ENCODE measurements at places on chromosomes 16 and 17.

DNA sequence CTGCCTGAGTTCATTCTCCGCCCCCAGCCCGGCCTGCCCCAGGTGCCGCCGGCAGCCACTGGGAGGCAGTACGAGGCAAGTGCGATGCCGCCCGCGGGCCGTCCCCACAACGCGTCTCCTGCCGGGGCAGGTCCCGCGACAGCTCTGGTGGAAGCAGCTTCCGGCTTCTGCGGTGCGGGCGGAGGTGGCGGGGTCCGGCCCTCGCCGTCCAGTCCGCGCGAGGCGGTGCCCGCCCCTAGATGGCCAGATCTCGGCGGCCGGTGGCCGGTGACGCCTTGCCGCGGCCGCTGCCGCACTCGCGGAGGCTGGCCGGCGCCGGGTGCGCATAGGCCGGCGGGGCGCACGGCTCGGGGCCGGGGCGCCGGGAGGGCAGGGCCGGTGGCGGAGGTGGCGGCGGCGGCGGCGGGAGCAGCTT lies 1.8 kb downstream of the GJD3 start:
- DNase-seq, result peak; percentile 69

DNA sequence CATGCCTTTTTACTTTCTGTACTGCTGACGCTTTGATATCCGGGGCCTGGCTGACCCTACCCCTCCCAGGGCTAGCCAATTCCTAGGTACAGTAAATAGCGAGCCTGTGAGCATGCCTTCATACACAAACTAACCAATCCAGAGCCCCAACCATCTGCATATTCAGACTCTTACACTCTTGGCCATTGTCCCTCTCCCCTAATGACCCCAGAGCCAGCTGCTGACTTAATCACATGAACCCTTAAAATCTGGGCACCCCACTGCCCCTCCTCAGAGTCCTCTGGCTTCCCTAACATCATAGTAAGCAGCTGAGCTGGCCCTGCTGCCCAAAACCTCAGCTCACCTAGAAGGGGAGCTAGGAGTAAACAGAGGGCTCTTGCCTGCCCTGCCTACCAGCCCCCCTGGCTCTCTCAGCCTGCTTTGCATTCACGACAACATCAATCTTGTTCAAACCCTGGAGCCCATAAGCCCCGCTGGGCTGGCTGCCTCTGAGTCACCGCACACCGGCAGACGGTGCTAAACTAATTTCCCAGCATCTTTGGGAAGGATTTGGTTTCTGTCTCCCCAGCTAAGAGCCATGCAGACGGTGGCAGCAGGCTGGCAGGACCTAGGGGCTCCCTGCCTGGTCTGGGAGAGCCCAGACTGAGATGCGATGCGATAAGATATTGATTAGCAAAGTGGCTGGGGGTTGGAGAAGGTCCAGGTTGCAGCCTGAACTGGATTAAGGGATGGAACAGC lies 63.2 kb downstream of the CLEC19A start:
- DNase-seq, result no peak

DNA sequence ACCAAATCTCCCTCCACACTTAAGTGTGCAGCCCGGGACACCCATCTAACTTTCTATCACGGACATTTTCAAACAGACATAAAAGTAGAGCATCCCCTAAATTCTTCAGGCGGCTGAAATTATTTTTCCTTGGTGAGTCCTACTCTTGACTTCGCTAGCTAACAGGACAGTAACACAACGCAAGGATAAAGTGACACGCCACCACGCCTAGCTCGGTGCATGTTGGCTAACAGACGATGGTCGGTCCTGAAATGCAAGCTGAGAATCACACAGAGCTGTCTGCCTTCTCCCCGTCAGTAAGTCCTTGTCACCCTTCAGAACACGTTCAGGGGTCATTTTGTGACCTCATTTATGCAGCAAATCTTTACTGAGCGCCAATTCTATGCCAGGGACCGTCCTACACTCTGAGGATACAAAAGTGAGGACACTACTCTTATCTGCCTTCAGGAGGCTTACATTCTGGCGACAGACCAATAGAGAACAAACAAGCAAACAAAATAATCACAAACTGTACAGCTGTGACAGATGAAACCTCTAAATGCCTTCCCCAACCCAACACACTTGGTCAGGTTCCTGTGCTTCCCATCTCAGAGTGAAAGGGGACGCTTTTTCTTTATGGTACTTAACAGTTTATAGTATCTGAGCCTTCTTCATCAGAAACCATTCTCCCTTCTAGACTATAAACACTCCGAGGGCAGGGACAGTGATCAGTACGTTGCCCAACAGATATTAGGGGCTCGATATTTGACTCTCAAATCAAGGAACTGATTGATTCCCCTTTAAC lies 1.3 kb downstream of the NTAN1 start:
- no peak for DNase-seq

DNA sequence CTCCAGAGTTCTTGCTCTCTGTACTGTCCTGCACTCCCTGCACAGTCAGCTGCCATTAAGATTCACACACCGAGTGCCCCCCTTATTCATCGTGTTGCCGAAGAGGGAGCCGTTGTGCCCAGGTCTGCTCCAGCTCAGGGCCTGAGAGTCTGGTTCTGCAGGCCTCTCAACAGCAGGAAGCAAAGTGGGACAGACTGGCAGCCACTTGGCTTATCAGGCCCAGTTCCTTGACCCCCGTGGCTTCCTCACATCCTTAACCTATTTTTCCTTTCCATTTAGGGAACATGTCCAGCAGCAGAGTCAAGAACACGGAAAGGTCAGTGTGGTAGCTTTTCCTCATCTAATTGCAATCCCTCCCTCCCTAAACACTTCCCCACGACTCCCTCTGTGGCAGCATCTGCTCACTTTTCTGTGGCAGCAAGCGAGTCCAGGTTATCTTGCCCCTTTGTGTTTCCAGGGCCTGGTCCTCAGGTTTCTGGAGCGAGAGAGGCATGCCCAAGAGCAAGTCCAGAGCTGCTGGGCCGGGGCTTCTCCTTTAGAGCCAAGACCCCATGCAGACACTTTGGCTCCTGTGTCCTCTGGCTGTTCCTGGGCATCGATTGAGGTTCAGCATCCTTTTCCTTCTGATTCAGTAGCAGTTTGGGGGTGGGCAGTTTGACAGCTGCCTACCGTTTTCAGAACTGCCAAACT lies 22.1 kb upstream of the ADAM11 start:
- no peak for DNase-seq

DNA sequence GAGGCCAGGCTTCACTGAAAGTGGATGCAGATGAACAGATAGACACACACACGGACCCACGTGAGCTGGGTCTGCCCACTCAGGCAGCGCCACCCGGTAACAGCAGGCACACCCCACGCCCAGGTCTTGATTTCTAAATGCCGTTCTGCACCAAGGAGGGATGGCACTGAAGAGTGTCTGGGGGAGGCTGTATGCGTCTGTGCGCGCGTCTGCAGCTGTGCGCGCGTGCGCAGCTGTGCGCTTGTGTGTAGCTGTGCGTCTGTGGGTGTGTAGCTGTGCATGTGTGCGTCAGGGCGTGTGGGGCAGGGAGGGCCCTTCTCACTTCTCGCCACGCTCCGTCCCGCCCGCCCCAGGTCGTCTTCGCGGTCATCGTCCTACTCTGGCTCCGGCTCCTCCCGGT lies 15.5 kb upstream of the IL17C start:
- DNase-seq, result no peak

GRCh38 chr17:74407384-74407783 lies 24.5 kb upstream of the GPRC5C start:
- no peak for DNase-seq

GRCh38 chr17:63525190-63525946 lies 2.2 kb downstream of the KCNH6 start:
- no peak for DNase-seq

DNA sequence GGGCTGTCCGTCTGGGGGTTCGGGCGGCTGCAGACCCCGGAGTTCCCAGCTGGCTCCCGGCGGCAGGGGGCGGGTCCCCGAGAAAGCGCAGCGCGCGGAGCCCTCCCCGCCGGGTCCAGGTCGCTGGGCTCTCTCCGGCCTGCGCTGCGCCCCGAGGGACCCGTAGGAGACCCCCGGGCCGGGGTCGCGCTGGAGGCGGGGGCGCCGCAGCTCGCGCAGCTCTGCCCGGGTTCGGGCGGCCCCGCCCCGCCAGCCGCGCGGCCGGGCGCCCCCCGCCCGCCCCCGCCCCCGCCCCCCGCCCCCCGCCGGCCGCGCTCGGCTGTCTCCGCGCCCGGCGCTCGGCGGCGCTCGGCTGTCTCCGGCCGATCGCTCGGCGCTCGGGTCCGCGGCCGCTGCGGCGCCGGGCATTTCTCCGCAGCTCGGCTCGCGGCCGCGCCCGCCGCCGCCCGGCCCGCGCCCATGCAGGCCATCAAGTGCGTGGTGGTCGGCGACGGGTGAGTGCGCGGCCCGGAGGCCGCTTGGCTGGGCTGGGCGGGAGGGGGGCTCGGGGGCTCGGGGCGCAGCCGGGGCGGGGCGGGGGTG lies at the start of gene RAC3:
Gene RAC3 (plus strand): TSS at position 376 of the 582 bp plus-strand sequence. CDS start 84 bp downstream, at position 460.
- no peak for DNase-seq

GRCh38 chr17:19022747-19023146 lies 18.2 kb upstream of the FAM83G start:
- no peak for DNase-seq

DNA sequence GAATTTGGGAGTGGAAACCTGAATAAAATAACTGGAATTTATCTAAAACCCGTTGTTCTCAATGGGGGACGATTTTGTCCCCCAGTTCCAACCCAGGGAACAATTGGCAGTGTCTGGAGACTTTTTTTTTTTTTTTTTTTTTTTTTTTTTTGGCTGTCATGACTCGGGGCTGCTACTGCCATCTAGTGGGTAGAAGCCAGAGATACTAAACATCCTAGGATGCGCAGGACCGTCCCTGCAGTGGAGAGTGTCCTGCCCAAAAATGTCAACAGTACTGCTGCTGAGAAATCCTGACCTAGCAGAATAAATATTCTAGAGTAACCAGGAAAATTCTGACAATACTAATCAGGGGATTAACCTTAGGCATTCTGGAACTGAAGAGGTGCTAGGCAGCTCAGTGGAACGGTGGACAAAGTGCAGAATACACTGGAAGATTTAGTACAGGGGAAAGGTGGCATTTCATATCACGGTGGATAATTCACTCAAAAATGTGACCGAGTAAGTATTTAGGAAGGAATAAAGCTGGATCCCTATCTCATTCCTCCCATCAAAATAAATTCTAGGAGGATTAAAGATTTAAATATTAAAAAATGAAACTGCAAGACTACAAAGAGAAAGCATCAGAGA lies 107.6 kb downstream of the SPECC1 start:
- DNase-seq, result peak; percentile 12

- no peak for DNase-seq
These were observed 282.1 kb downstream of the CBLN1 start for GRCh38 chr16:48999508-48999907.

GRCh38 chr17:330993-331701 lies 21.5 kb downstream of the RPH3AL start:
- no peak for DNase-seq

- no peak for DNase-seq
These were observed 4.1 kb downstream of the BICDL2 start for GRCh38 chr16:3032624-3033023.

GRCh38 chr16:89791278-89791995 lies 25.0 kb downstream of the FANCA start:
- DNase-seq, result no peak

- no peak for DNase-seq
These were observed 1.3 kb downstream of the HBQ1 start for GRCh38 chr16:181565-182021.

DNA sequence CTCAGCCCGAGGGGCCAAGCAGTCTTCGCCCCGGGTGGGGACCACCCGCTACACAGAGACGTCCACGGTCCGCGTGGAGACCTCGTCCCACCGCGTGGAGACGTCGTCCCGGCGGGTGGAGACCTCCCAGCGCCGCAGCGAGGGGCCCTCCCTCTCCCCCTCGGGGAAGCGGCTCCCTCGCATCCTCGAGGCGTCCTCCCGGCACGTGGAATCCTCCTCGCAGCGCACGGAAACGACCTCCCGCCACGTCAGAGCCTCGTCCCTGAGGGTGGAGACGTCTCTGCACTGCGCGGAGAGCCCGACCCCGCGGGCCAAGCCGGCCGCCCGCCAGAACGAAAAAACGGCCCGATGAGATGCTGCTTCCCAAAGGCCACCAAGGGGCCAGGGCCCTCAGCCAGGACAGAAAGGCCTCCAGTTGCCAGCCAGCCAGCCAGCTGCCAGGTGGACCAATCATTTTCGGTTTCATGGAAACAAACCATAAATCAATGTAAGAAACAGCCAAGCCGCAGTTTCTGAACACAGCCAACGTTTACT lies 424 bp downstream of the C17orf100 start:
- no peak for DNase-seq

DNA sequence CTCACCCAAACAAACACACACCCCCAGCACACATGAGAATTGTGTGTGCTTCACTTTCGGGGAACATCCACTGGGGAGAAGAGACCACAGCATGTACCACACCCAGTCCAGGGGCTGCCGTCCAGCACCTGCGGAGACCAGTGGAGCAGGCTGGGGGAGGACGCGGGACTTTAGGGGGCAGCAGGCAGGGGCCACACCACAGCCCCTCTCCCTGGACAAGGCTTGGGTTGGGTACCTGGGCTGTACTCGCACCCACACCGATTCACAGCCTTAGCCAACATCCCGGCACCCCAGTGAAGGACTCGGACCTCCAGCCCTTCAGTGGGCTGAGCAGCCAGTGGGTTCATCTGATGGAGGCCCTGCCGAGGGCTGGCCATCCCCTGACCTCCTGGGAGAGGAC lies 63.3 kb downstream of the RBFOX3 start:
- DNase-seq, result no peak

- DNase-seq, result no peak
These were observed 1.6 kb upstream of the PPP1R9B start for GRCh38 chr17:50151937-50152547.

DNA sequence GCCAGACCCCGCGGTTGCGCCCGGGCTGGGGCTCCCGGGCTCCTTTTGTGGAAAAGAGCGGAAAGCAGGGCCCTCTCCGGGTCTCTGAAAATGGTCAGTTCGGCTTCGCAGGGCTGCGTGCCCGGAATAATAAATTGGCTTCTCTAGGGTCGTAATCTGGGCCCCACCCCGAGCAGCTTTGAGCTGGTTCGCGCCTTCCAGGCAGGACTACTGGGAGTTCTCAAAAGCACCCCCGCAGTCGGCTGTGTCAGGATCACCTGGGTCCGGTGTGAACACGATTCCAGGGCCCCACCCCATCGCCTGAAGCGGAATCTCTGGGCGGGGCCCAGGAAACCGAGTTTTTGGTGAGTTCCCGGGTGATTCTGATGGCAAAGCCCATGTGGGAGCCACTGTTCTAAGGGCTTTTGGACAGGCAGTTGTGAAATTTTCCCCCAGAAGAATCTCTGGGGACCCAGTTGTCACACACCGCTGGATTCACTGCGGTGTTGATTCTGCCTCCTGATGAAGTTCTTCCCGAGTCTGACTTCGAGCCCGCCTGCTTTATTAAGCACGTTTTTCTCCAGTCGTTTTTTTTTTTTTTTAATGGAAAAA lies 77.0 kb downstream of the MRC2 start:
- no peak for DNase-seq

DNA sequence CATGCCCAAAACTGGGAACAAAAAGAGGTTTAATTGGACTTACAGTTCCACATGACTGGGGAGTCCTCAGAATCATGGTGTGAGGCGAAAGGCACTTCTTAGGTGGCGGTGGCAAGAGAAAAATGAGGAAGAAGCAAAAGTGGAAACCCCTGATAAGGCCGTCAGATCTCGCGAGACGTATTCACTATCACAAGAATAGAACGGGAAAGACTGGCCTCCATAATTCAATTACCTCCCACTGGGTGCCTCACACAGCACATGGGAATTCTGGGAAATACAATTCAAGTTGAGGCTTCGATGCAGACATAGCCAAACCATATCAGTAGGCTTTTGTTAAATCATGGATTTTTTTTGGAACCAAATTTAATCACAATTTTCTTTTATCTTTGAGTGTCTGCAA lies 24.4 kb downstream of the RBL2 start:
- no peak for DNase-seq

GRCh38 chr16:65118871-65119270 lies 3.0 kb downstream of the CDH11 start:
- DNase-seq, result no peak
